ENCODE measurements at places on chromosomes 13 and 19.

- DNase-seq = no peak
Measured at GRCh38 chr19:3184847-3185460, 776 bp upstream of the NCLN start.

DNA sequence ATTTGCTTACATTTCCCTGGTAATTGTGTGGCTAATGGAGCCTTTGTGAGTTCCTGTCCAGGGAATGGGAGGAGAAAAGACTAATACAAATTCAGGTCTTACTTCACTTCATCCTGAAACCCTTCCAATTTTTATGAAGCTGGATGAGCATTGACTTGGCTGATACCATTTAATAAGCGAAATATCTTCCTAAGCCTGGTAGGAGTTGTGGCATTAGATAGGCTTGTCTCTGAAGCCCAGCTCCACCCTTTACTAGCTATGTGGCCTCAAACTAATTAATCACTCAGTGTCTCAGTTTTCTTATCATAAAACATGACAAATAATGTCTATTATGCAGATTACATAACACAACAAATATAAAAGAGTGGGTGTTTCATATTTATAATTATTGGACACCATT is 106.3 kb downstream of the FGF9 start:
- DNase-seq = no peak

- no peak for DNase-seq
Measured at GRCh38 chr19:55209693-55210472, 582 bp upstream of the PTPRH start.

DNA sequence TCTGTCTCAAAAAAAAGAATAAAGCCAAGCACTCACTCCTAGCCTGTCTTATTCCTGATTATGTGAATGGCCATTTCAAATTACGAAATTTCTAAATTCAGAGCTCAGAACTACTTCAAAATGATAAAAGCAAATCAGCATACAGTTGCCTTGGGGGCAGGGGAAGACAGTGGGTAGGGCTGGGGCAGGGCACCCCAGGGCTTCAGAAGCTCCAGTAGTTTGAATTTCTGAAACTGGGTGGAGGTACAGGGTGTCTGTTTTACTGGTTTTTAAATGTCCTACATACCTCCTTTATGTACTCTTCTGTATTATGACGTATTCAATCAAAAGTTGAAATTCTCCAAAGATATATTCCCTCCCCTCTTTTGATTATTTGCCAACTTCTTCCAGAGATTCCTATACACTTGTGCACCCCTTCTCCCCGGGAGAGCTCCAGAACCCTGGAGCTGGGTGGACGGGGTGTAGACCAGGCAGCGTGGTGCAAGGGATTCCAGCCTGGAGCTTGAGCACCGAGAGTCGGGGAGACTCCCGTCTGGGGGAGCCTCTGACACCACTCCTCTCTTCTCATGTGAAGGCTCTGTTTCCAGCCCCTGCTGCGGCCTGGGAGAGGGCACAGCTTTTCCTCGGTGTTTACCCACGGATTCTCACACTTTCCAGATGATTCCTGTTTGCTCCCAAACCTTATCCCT is 84.7 kb upstream of the GPR183 start:
- no peak for DNase-seq

DNA sequence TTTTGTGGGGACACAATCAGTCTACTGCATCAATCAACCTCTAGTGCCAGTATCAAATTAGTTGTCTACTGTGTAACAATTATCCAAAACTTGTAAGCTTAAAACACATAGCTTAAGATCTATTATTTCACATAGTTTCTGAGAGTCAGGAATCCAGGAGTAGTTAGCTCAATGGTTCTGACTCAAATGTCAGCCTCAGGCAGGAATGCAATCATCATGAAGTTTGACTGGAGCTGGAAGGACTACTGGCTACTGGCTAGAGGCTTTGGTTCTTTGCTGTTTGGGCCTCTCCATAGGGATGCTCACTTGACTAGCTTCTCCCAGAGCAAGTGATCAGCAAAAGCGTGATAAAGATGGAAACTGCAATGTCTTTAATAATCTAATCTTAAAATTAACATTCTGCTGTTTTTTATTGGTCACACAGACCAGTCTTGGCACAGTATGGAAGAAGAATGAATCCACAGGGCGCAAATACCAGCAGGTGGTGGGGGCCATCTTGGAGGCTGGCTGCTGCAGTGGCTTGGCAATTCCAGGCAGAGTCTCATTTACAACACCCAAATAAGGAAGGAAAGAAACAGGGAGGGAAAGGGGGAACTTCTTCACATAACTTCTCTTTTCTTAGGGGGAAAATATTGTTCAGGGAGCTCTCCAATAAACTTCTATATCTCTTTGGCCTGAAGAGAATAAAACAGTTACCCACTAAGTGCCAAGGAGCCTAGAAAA is 15.7 kb downstream of the CAB39L start:
- no peak for DNase-seq

GRCh38 chr13:108121406-108121805 is 93.9 kb downstream of the LIG4 start:
- DNase-seq = no peak

GRCh38 chr13:107846642-107847041 is 368.7 kb downstream of the LIG4 start:
- no peak for DNase-seq

- no peak for DNase-seq
Measured at GRCh38 chr19:40594255-40594654, 6.9 kb upstream of the LTBP4 start.

- peak; percentile 63 for DNase-seq
Measured at GRCh38 chr19:46218160-46218559, 11.4 kb upstream of the IGFL1 start.

GRCh38 chr13:41633776-41634175 is 176.4 kb downstream of the RGCC start:
- DNase-seq = no peak
